Fibroblast of skin of right quadriceps (primary cell): ENCODE measurements at places on chromosomes 4 and X.

- no peak for DNase-seq
Measured at GRCh38 chr4:1160351-1160750, 12.0 kb downstream of the SPON2 start.

- DNase-seq: no peak
Measured at GRCh38 chrX:10938365-10938923, 172.7 kb upstream of the HCCS start.

DNA sequence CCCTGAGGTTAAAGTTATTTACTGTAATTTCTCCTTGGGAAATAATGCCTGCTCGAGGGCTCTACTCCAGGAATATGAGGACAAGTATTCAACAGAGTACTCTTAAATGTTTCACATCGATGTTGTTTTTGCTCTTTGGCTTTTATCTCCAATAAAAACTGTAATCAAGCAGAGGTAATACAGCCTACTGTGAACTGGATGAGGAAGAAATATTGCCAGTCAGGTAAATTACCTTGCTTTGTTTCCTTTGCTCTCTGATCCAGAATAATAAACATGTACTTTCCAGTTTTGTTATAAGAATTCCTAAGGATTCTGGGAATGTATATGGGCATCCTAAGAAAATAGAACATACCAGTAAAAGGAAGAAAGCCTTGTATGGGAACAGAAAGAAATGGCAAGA lies 60.4 kb downstream of the FNIP2 start:
- no peak for DNase-seq

DNA sequence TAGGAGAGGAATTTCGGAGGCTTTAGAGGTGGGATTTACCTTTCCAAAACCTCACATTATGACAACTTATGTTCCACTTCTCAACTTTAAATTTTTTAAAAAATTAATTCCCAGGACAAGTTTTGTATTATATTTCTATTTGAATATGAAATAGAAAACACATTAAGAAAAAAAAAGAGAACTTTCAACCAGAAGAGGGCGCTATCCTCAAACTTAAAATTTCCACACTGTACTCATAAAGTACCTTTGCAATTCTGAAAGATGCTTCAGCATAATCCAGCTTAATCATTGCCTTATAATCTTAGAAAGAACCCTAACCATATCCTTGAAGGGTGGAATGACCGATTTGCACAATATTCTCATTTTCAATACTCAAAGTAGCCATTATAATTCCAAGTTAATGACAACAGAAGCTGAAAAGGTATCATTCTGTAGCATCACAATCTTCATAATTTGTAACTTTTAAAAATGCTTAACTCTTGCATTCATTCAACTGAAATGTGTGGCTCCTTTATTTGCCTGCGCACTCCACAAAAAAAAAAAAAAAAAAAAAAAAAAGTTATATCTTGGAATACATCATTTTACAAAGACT lies 158.0 kb downstream of the KCNIP4 start:
- DNase-seq: peak; percentile 48

DNA sequence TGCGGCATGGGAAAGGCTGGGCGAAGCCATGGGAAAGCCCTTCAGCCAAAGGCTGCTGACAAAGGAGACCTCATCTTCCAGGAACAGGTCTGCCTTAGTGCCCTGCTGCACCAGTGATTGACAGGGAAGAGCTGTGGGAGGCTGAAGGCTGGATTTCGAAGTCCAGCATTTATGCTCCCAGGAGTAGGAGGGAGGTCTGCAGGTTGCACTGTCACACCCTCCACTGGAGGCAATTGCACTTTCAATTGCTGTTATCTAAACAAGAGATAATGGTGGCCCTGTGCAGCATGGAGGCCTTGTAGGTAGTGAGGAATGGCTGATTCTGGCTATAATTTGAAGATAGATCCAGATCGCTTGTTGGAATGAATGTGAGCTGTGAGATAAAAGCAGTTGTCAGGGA lies 43.7 kb downstream of the FAM114A1 start:
- no peak for DNase-seq

- DNase-seq: no peak
Measured at GRCh38 chrX:147910607-147911006, 1.1 kb upstream of the FMR1 start.

DNA sequence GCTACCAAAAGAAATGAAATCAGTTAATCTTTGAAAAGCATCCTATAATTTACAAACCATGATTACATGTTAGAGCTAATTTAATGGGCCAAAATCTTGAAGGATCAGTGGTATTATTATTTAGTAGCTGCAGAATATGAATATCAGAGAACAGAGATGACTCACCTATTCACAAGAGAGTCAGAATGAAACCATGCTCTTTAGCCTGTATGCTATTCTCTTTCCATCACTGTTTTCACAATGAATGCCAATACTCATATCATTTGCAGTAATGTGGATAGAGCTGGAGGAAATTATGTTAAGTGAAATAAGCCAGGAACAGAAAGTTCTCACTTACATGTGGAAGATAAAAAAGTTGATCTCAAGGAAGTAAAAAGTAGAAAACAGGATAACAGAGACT lies 414.1 kb downstream of the CENPC start:
- DNase-seq: no peak

DNA sequence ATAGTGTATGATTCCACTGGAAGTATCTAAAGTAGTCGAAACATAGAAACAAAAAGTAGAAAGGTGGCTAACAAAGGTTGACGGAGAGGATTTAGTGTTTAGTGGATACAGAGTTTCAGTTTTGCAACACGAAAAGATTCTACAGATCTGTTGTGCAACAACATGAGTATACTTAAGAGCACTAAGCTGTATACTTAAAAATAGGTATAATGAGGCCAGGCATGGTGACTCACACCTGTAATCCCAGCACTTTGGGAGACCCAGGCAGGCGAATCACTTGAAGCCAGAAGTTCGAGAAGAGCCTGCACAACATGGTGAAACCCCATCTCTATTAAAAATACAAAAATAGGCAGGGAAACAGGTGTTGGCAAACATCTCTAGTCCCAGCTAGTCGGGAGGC lies 7.9 kb upstream of the ATRX start:
- no peak for DNase-seq

- DNase-seq: no peak
Measured at GRCh38 chr4:48290146-48290772, 20.6 kb upstream of the TEC start.

- no peak for DNase-seq
Measured at GRCh38 chrX:99469439-99469838, 940.6 kb downstream of the PCDH19 start.

- no peak for DNase-seq
Measured at GRCh38 chr4:52312722-52313121, 261.6 kb downstream of the SPATA18 start.

- DNase-seq: peak; percentile 0
Measured at GRCh38 chrX:30278365-30278764, 30.8 kb downstream of the NR0B1 start.

DNA sequence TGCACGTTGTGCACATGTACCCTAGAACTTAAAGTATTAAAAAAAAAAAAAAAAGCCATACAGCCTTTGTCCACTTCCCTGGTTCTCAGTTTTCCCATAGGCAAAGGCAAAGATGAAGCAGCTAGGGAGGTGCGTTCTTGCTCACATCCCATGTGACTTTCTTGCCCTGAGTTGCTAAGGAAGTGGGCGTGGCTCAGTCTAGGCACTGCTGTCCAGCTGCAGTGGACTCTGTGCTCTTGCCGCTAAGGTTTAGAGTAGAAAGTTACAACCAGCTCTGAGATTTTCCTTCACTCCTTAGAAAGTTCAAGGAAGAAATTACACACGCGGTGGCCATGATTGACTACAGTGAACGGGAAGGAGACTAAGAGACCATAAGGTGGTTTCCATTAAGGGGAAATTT lies 144.7 kb downstream of the NAA11 start:
- no peak for DNase-seq

- no peak for DNase-seq
Measured at GRCh38 chr4:27271555-27271954, 410.9 kb downstream of the STIM2 start.

GRCh38 chr4:10055871-10056270 lies 34.6 kb upstream of the SLC2A9 start:
- DNase-seq: no peak

DNA sequence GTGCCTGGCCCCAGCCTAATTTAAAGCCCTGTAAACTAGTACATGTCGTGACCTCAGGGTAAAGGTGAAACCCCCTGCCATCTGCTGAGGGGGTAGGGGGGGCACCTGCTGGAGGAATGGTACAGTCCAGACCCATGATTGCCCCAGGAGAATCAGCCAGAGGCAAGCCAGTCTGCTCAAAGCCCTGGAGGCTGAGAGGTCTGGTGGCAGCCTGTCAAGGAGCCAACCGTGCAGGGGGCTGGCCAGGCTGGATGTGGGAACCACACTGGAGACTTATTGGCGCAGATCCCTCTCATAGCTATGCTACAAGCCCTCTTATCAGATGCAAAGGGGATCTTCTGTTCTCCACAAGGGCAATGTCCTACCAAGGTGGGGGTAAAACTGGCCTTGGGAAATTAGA lies 31.4 kb upstream of the PJA1 start:
- no peak for DNase-seq

DNA sequence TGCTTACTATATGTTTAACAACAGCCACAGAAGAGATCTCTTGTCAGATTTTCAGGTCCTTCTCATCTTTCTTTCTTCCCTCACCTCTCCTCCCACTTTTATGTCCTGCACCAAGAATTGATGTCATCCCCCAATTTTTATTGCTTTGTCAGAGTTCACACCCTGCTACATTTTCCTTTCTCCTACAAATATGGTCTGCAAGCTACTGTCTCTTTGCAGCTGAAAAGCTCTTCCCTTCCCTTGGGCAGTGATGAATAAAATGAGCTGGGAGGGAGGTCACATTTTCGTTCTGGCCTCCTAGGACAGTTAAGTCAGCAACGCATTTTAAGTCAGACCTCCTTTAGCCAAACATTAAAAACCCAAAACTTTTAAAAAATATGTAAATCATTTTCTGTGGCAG lies 26.7 kb upstream of the VEGFD start:
- DNase-seq: no peak

DNA sequence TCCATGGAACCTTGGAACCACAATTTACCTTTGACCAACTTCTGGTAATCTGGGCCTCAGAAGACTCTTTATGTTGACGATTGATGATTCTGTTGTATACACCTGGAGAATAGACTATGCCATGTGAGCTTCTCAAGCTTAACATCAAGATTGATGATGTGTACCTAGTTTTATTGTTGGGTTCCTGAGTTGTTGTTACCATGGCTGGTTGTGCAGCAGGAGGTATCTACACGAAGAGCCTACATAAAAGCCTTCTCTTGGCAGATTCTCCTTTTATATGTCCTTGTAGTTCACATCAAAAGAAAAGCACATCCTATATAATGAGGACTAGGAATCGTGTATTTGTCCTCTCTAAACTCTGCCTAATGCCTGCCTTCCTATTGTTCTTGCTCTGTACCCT lies 272.0 kb downstream of the DTHD1 start:
- no peak for DNase-seq

DNA sequence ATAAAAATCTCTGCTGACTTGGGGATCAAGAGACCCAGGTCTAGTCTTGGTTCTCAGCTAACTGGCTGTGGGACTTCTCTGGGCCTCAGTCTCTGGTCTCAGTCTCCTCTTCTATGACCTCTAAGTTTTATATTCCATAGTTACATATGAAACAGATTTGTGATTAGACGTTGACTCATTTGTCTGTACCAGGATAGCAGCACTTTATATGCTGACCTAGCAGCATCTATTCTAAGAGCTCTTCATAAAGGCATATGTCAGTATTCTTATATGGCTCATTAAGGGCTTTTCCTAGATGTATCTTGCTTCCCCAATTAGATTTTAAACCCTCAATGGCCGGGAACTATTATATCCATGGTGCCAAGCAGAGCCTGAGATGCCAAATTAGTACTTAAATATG lies 12.7 kb downstream of the GRPR start:
- peak; percentile 12 for DNase-seq

GRCh38 chrX:357693-358471 lies 28.8 kb downstream of the PPP2R3B start:
- peak; percentile 80 for DNase-seq

- no peak for DNase-seq
Measured at GRCh38 chr4:187021436-187022205, 298.0 kb upstream of the FAT1 start.
